ENCODE measurements at places on chromosomes 7 and 10.

DNA sequence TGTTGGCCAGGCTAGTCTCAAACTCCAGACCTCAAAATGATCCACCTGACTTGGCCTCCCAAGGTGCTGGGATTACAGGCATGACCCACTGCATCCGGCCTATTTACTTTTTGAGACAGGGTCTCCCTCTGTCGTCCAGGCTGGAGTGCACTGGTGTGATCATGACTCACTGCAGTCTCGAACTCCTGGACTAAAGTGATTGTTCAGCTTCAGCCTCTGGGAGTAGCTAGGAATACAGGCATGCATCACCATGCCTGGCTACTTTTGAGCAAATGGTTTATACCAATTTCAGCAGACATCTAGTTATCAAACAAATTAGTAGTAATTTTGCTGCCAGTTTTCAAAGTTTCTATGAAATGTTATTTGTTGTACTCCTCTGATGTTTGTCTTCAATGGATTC lies 2.2 kb upstream of the WAC start:
- peak overlapping the region; percentile 91 for H3K4me3 ChIP-seq
- H3K36me3 ChIP-seq, result peaks cover 59% of the 10 kb centered on the region
- peak overlapping the region; percentile 58 for H3K27ac ChIP-seq
- DNase-seq, result no peak
- no peaks in the 10 kb centered on the region for H3K27me3 ChIP-seq
- peaks cover 40% of the 10 kb centered on the region for H3K4me1 ChIP-seq

GRCh38 chr7:103712991-103713778 lies 267.2 kb upstream of the SLC26A5 start:
- H3K4me3 ChIP-seq, result no peak overlapping the region
- H3K27ac ChIP-seq, result no peak overlapping the region
- no peak for DNase-seq
- H3K27me3 ChIP-seq, result peaks cover 4% of the 10 kb centered on the region

DNA sequence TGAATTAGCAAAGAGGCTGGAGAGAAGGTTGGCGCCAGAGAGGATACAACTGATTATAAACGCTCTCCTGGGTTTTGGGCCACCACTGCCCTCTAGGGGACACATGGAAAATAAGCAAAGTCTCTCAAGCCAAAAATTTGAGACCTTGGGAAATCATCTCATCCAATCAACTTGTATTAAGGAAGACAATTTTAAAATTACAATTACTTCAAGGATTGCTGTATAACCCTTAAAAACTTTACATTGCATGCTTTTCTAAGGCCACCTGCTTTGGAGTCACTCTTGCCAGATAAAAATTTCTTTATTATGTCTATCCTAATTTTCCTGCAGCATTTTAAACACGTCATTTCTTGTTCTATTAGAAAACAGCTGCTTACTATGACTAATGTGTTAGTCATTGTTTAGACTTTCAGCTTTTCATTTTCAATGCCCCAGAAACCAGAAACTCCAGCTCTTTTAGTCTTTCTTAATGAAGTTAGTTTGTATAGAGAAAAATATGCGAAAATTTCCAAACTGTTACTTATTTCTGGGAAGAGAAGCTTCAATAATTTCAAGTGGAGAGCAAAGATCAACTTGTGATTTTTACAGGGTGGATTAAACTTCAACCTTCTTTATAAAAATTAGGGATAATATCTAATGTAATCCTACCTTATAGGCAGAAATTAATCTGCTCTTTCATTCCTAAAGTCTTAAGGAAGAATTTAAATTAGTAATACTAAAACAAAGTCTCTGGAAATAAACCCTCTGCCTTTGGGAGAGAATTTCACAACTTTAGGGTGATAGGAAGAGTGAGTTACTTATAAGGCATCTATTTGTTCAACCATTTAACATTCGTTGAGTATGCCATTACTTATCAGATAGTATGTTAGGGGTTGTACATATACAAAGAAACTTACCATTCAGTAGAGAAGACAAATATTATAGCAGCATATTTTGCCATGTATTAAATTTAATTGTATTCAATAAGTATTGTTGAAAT lies 20.6 kb upstream of the RHOBTB1 start:
- peaks cover 6% of the 10 kb centered on the region for H3K4me1 ChIP-seq
- no peak overlapping the region for H3K4me3 ChIP-seq
- no peak overlapping the region for H3K27ac ChIP-seq
- peaks cover 13% of the 10 kb centered on the region for H3K27me3 ChIP-seq
- DNase-seq, result peak; percentile 55
- H3K36me3 ChIP-seq, result no peaks in the 10 kb centered on the region

DNA sequence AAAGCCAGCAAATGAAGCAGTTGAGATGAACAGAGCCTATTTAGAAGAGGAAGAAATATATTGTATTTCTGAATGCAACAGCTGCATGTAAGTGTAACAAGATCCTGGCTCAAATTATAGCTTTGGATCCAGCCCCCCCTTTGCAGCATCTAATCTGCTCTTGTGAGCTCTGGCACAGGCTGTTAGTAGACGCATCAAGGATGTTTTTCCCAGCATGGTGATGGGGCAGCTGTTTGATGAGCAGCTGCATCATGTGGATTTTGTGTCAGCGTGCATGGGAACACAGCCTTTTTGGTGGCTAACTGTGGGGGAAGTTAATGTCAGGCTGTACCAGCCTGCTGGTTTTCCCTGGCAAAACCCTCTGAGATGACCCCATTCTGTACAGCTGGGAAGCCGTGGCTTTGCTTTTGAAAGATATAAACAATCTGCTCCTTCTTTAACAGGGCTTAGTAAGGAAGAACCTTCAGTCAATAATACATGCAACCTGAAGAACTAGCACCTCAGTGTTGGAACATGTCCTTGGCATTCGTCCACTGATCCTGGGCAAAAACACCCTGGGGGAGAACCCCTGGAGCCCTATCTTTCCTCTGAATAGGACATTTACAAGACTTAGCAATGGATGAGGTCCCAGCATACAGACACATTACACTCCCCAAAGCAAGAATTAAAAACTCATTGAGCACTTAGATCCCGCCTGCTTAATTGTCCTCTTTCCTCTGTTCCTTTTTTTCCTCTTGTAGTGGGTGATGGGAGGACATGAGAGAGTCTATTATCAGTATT lies 70.6 kb downstream of the NPS start:
- H3K4me3 ChIP-seq, result no peak overlapping the region
- no peaks in the 10 kb centered on the region for H3K27me3 ChIP-seq
- no peak overlapping the region for H3K27ac ChIP-seq

DNA sequence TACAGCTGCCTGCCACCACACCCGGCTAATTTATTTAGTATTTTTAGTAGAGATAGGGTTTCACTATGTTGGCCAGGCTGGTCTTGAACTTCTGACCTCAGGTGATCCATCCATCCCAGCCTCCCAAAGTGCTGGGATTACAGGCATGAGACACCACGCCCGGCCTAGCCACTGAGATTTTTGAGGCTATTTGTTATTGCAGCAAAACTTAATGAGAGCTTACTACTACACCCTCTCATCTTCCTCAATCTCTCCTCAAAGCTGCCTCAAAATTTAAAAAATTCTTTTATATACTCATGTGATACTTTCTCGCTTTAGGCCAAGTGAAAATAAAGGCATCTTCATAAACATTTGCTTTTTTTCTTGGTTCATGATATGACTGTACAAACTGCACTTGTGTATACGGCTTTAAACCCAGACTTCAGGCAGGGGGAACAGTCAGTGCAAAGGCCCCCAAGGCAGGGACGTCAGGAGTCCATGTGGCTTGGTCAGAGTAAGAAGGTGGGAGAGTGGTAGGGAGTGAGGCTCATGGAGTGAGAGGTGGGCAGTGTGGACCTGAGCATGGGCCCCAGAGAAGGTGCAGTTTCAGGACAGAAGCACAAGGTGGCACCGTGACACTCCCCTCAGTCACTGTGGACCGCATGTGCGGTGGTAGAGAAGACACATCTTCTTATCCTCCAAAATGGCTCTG lies 55.5 kb downstream of the SYPL1 start:
- peaks cover 20% of the 10 kb centered on the region for H3K27me3 ChIP-seq
- peak; percentile 81 for DNase-seq
- H3K4me3 ChIP-seq, result no peak overlapping the region
- peak overlapping the region; percentile 35 for H3K27ac ChIP-seq
- peaks cover 28% of the 10 kb centered on the region for H3K4me1 ChIP-seq

- H3K27me3 ChIP-seq, result peaks cover 46% of the 10 kb centered on the region
- no peak for DNase-seq
- H3K36me3 ChIP-seq, result no peaks in the 10 kb centered on the region
These were observed 4.0 kb upstream of the PPP1R3C start for GRCh38 chr10:91636892-91637291.

- no peaks in the 10 kb centered on the region for H3K36me3 ChIP-seq
- no peak for DNase-seq
- H3K27ac ChIP-seq, result no peak overlapping the region
These were observed 259.3 kb downstream of the ZEB1 start for GRCh38 chr10:31578181-31578852.

GRCh38 chr10:3330663-3331062 lies 158.1 kb upstream of the PITRM1 start:
- H3K27ac ChIP-seq, result no peak overlapping the region
- no peaks in the 10 kb centered on the region for H3K4me1 ChIP-seq
- no peak overlapping the region for H3K4me3 ChIP-seq
- no peaks in the 10 kb centered on the region for H3K36me3 ChIP-seq

DNA sequence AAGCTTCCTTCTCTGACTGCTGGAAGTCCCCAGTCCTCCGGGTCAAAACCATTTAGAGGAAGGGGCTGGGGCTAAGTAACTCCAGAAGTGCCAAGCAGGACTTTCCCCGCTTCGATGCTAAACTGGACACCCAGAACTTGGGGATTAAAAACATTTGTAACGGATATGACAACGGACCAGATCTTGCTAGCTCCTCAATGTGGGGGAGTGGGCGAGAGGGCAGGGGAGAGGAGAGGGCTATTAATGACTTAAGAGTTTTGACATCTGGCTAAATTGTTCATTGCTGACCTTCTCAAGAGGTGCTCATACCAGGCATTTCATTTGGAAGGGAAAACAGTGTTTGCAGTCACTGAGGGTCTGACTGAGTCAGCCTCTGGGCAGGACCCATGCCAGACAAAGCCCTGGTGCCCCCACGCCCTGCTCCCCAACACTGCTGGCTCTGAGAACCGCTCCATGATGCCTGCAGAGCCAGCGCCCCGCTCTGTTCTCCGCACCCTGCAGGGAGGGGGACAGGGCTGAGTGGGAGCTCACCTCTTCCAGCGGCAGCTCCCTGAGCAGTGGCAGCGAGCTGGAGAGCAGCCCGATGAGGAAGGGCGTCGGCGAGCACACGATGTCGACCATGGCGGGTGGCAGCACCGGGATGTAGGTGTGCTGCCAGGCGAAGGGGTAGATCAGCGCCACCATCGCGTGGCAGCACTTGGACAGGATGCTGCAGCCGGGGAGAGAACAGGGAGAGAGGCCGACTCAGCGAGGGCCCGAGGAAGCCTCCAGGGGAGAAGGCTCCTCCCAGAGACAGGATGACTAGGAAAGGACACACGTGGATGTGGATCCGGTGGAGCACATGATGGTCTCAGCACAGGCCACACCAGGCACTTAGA lies 47.7 kb upstream of the MKRN1 start:
- peaks cover 16% of the 10 kb centered on the region for H3K4me1 ChIP-seq
- no peak for DNase-seq
- H3K4me3 ChIP-seq, result no peak overlapping the region
- no peaks in the 10 kb centered on the region for H3K36me3 ChIP-seq

DNA sequence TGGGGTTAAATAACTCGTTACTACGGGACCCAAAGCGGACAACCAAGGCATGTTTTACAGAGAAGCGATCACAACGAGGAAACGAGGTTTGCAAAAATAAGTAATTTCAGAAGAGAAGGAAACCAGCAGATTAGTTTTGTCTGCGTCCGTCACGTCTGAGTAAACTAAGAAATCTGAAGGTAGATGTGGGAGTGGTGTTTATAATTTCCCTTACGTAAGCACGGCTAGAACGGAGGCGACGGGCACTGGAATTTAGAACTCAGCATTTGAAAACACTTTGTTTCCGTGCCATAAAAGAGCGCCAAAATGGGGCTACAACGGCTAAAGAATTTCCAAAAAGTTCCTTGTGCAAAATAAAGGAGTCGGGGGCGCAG lies 718 bp upstream of the UMAD1 start:
- H3K27ac ChIP-seq, result peak overlapping the region; percentile 91
- H3K27me3 ChIP-seq, result no peaks in the 10 kb centered on the region
- H3K4me1 ChIP-seq, result peaks cover 34% of the 10 kb centered on the region
- DNase-seq, result peak; percentile 67
- H3K36me3 ChIP-seq, result peaks cover 39% of the 10 kb centered on the region

DNA sequence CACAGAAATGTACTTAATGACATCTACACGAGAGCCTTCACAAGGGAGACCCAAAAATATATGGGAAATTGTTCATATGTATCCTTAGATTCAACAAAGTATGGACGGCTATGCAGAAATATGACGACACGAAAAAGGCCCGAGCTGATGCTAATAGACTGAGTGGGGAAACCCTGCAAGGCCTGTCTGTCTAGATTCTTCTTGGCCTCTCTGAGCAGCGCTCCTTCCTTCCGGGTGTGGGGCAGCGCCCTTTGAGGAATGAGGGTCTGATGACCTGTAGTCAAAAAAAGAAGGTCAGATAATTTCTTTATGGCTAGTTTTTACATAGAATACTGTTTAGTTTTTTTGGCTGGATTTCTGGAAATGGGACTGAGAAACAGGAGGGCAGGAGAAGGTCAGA lies 192.8 kb upstream of the AKR1E2 start:
- H3K4me1 ChIP-seq, result no peaks in the 10 kb centered on the region
- H3K27ac ChIP-seq, result no peak overlapping the region
- no peaks in the 10 kb centered on the region for H3K36me3 ChIP-seq

- H3K4me1 ChIP-seq, result no peaks in the 10 kb centered on the region
- no peaks in the 10 kb centered on the region for H3K27me3 ChIP-seq
- no peak overlapping the region for H3K27ac ChIP-seq
- H3K36me3 ChIP-seq, result peaks cover 2% of the 10 kb centered on the region
- DNase-seq, result no peak
These were observed 64.6 kb downstream of the SEM1 start for GRCh38 chr7:96645084-96645483.

DNA sequence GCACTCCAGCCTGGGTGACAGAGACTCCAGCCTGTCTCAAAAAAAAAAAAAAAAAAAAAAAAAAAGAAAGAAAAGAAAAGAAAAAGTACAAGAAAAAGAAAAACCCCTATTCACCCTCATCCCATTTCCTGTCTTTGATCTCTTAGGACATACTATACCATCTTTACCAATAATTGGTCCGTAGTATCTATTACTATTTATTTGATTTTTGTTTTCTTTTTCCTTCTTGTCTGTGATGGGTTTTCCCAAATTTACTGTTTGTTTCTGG lies 41.6 kb downstream of the PDIA4 start:
- DNase-seq, result no peak
- H3K27me3 ChIP-seq, result peaks cover 21% of the 10 kb centered on the region
- peaks cover 44% of the 10 kb centered on the region for H3K4me1 ChIP-seq
- H3K4me3 ChIP-seq, result peak overlapping the region; percentile 92

DNA sequence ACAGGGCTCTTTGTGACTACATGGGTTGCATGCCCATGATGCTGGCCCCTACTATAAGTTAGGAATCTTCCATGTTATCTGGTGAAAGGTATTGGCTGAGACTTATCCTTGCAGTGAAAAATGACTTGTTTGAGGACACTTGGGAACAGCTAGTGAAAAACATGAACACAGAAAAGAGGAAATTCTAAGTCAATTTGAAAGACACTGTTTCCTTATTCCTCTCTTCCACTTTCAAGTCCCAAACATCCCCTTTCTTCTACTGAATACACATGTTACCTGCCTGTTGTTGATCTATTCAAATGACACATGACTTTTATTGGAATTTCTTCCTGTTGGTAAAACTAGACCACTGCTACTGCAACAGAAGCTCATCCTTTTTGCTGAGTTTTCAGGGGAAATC lies 29.5 kb upstream of the PRKCQ start:
- H3K4me3 ChIP-seq, result no peak overlapping the region
- H3K4me1 ChIP-seq, result peaks cover 60% of the 10 kb centered on the region
